ENCODE measurements at places on chromosomes 13 and 19.

- no peak for DNase-seq
Observed at GRCh38 chr19:6498294-6499036, 3.6 kb downstream of the TUBB4A start.

DNA sequence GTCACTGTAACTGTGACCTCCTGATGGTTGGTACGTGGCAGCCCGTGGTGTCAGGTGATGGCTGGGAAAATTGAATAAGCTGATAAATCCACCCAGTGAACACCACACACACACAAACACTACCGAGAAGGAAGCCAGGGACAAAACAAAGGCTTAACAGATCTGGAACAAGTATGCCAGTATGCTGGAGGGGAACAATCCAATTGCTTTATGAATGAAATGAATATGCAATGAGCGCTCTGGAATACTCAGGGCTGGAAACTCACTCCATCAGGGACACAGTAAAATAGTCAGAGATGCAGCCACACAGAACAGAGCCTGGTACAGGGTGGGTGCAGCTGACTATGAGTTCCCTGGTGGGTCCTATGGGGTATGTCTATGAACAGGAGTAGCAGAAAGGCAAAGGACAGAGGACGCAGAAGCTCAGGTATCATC is 16.7 kb downstream of the TMTC4 start:
- DNase-seq: no peak

DNA sequence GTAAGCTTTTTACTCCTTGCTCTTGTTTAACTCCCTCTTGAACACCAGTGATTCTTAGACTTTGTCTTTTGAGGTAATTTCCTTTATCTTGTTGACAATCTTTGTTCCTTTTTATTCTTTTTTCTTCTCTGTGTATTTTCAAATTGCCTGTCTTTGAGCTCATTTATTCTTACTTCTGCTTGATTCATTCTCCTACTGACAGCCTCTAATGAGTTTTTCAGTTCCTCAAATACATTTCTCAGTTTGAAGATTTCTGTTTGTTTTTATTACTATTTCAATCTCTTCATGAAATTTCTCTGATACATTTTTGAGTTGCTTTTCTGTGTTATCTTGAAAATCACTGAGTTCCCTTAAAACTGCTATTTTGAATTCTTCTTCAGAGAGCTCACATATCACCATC is 154.1 kb downstream of the ATP8A2 start:
- no peak for DNase-seq

GRCh38 chr13:41900918-41901317 is 60.0 kb downstream of the VWA8 start:
- no peak for DNase-seq

DNA sequence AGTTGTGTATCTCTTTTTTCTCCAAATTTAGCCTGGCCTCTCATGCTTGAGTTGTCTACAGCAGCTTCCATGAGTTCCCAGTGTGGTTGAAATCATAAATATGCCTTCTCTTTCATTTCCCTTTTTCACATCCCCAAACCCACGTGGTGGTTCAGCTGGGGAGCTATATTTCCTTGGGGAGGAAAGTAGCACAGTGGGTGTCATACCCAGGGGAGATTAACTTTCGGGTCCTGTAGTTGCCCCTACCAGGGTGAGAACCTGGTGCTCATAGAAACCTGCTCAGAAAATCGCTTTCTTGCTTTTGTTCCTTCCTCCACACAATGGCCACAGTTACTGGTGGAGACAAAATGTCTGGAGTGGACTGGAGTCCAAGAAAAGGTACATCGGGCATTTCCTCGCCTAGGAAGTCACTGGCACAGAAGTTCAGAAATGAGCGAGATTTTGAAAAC is 7.0 kb upstream of the LILRA4 start:
- DNase-seq: no peak

- DNase-seq: no peak
Observed at GRCh38 chr13:84524586-84524985, 642.3 kb upstream of the SLITRK1 start.

DNA sequence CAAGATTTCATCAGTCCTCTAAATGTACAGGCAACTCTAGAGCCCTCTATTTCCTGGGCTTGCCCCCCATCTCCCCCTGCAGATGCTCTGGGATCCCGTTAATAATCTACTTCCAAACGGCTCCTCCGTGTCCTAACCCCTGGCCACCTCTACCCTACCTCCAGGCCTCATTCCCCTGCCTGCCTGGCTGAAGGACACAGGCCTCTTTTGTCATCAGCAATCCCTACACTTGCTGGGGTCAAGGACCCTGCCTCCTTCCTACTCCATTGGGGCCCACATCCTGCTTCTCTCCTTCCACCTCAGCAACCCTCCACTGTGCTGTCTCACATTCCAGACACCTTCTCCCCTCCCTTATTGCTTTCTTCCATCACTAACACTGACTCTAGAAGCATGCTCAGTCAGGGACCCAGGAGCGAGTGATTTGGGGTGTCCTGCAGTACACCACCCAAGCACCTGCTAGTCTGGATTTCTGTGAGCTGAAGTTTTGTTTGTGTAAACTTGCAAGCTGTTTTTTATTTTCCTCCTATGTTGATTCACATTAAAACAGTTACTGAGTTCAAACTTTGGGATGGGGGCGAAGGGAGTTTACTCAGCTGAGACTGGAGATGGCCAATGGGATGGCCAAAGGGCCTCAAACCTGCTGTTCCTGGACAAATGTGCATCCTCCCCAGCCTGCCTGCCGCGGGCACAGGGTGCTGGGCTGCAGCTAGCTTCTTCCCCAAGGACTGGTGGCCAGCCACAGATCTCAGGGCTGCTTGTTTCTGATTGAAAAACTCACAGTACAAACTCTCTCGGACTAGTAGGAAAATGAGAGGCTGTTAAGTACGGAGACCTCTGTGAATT is 314.7 kb downstream of the FOXO1 start:
- DNase-seq: no peak

DNA sequence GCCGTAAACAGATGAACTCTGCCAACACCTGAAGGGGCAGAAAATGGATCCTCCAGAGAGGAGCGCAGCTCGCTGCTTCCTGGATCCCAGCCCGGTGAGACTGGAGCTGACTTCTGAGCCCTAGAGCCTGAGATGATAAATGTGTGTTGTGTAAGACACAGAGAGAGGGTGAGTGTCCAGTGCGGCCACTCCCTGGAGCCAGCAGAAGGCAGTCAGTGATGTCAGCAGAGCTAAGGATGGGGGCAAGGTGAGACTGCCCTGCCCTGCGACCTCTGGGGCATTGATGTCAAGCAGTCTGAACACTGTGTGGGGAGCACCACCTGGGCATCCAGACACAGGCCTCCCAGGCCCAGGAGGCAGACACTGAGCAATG is 9.7 kb upstream of the SLC35E1 start:
- DNase-seq: no peak

GRCh38 chr19:1540365-1540925 is 16.6 kb downstream of the PLK5 start:
- no peak for DNase-seq

DNA sequence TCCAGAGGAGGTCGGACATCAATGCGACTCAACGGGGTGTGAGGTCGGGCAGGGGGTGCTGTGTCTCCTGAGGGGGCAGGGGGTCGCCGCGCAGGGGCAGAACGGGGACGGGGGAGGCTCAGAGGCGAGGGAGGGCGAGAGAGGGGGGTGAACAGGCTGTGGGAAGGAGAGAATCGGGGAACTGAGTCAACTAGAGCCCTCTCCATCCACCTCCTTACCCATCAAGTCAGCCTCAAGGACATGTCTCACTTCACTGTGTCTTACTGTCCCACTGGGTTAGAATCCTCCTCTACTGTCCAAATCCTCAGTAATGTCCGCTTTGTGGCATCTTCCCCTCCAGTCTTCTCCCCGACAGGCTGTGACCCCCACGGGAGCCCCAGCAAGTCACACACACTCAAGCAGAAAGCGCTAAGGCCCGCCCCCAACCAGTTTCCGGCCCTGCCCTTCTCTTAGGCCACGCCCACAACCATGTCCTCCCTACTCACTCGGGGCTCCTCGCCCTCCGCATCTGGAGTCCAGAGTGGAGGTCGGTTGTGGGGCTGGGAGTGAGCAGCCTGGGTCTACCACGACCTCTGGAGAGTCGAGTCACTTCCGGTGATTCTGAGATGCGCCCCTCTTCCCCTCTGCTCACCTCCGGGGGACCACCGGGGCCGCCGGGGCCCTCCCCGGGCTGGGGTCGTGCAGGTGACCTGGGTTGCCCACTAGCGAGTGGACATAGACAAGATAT is 9.3 kb downstream of the PLEKHA4 start:
- peak; percentile 74 for DNase-seq

DNA sequence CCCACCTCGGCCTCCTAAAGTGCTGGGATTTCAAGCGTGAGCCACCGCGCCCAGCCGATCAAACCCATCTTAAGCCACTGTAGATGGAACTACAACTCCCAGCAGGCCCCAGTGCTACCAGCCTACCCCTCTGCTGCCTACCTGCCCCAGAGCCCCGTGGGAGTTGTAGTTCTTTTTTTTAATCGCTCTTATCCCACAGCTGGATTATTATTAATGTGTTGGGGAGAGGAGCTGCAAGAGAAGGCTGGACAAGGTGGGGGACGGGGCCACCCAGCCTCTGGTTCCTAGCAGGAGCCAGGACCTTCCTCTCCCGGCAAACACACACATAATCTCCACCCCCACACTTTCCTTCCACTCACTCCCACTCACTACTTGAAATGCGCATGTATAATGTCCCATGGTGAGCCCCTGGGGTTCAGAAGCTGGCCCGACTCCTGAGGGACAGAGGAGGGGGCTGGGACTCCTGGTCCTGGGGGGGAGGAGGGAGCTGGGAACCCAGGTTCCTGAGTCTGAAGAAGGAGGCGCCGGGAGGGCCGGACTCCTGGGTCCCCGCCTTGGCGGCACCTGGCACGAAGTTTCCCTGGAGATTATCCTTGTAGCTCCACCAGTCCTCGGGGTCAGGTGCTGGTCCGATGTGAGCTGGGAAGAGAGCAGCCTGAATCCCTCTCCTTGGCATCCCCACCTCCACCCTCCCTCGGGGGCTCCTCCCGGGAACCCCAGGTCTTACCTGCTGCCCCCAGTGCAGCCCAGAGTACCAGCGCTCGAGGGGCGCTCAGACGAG is 958 bp downstream of the CA11 start:
- peak; percentile 58 for DNase-seq

Data from stimulated activated CD4-positive, alpha-beta T cell treated with anti-CD3 and anti-CD28 coated beads, Interleukin-15, amount 100 ng/mL, for 1 hour (primary cell).